ENCODE measurements at places on chromosomes 11 and 22.

DNA sequence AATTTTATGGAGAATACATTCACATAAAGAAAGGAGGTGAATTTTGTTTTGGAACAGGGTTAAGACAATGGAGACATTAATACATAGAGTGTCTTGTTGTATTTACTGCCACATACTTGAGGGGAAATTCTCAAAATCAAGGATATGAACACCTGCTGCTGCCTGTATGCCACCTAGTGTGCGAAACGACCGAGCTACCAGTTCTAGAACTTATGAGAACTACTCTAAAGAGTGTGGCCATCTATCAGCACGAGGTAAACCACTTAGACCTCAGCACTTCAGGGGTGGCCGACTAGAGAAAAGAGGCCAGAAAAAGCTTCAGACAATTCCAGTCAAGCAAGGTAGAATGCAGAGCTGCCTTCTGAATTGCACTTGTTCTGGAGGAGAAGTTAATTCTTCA, 1.5 kb upstream of the AGBL2 start:
- no peak for DNase-seq

DNA sequence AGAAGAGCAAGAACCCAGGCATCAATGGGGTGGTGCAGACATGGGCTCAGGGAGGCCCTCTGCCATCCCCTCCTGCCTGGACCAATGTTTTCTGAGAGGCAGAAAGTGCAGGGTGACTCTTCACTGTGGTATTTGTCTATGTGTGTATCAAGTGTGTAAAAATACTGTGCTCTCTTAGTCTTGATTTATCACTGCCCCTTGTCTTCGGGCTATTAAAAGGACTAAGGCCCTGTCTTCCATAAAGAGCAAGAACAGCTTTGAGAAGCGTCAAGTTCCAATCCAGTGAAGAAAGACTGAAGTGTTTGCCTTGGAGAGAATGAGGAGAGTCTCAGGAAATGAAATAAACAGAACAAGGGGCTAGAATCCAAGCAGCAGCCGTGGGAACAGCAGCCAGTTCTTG, 14.4 kb downstream of the PRSS23 start:
- DNase-seq, result no peak

- DNase-seq, result no peak
These were observed 98.4 kb downstream of the ZNF280B start for GRCh38 chr22:22410121-22410520.

DNA sequence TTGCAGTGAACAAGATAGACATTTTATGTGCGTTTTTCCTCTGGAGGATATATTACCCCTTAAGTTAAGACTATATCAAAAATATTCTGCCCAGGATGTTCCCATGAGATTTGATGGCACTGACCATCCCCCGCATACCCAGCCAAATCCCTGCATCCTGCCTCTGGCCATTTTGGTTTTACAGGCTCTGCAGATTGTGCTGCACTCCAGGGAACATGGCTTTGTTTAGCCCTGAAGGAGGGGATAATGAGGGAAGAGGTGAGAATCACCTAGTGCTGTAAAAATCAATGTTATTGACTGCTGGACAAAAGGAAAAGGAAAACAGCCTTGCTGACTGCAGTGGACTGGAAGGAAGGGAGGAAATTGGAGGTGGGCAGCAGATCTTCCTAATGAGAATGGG, 717.4 kb downstream of the DLG2 start:
- DNase-seq, result no peak

All from progenitor cell of endocrine pancreas (in vitro differentiated cells).